A549 treated with DMSO at 1 μM for 4 hours (cell line): ENCODE measurements at places on chromosomes 13 and 19. TPM values are rescaled to one million over a fixed set of nuclear protein-coding genes. Genes with fewer than 3 reads are reported as not detected.

Gene GZMM
- total RNA-seq, result 0.23 to 0.31 TPM (median 0.26 TPM) in 5 replicates

Gene PDCD2L
- total RNA-seq, result 27.4 to 35.9 TPM (median 33.8 TPM) in 5 replicates

Gene SIGLEC5
- total RNA-seq, result not detected in 5 replicates

Gene PLVAP
- total RNA-seq, result not detected in 5 replicates

Gene FUT6
- total RNA-seq, result not detected in 5 replicates

Gene ZNF814
- 1.7 to 2.6 TPM (median 2.0 TPM) in 5 replicates for total RNA-seq

Gene LMTK3
- total RNA-seq, result 2.4 to 4.8 TPM (median 3.8 TPM) in 5 replicates

Gene TEX26
- total RNA-seq, result not detected in 5 replicates

Gene HIPK4
- 0.19 to 0.31 TPM (median 0.26 TPM) in 5 replicates for total RNA-seq

Gene ZNF677
- not detected in 5 replicates for total RNA-seq

Gene YJEFN3
- 1.6 to 5.2 TPM (median 3.5 TPM) in 5 replicates for total RNA-seq

Gene ZNF69
- not detected in 5 replicates for total RNA-seq

Gene PRTN3
- 0.24 to 0.36 TPM (median 0.28 TPM) in 5 replicates for total RNA-seq

Gene TRMT1
- total RNA-seq, result 37.9 to 47.9 TPM (median 39.5 TPM) in 5 replicates

Gene KLK5
- 0.08 TPM in 1 of 5 replicates, not detected in the others for total RNA-seq

Gene CCDC70
- 0.07 to 0.14 TPM in 2 of 5 replicates, not detected in the others for total RNA-seq

Gene SERTAD1
- 28.4 to 43.3 TPM (median 31.7 TPM) in 5 replicates for total RNA-seq

Gene ZNF431
- 2.5 to 6.2 TPM (median 3.0 TPM) in 5 replicates for total RNA-seq

Gene MCEMP1
- total RNA-seq, result not detected in 5 replicates

Gene FXYD1
- not detected in 5 replicates for total RNA-seq

Gene DMKN
- total RNA-seq, result 27.3 to 37.1 TPM (median 33.6 TPM) in 5 replicates

Gene ZNF627
- total RNA-seq, result 2.9 to 4.8 TPM (median 4.1 TPM) in 5 replicates

Gene COL4A2
- 136 to 167 TPM (median 163 TPM) in 5 replicates for total RNA-seq

Gene DLL3
- 4.9 to 10.9 TPM (median 10.4 TPM) in 5 replicates for total RNA-seq

Gene APC2
- total RNA-seq, result 0.91 to 2.5 TPM (median 2.0 TPM) in 5 replicates

Gene ZNF20
- total RNA-seq, result 0.11 to 0.35 TPM in 2 of 5 replicates, not detected in the others

Gene PPM1N
- 6.3 to 7.3 TPM (median 6.6 TPM) in 5 replicates for total RNA-seq

Gene C19orf85
- total RNA-seq, result not detected in 5 replicates

Gene LYL1
- 0.45 to 0.92 TPM (median 0.72 TPM) in 5 replicates for total RNA-seq
